ENCODE measurements at places on chromosomes 12 and 14. TPM values are rescaled to one million over a fixed set of nuclear protein-coding genes. Genes with fewer than 3 reads are reported as not detected.
A peak's percentile ranks its signal among the peaks of the same experiment; 100 is the strongest.

GRCh38 chr12:99966429-99966828 lies 18.3 kb downstream of the ANKS1B start:
- no peak for DNase-seq

DNA sequence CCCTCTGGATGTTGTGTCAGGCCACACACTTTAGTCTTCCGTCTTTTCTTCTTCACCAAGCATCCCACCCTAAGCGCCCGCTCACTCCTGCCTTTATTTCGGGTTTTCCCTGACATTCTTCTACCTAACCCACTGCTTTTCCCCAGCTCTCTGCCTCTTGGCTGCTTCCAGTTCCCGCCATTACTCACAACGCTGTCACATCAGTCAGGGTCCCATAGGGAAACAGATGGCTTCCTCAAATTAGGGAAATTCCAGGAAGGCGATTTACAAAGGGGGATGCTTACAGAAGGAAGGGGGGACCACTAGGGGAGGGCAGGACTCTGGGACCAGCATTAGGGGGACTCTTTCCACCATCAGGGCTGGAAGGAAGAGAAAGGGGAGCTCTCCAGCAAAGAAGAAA lies 9.2 kb upstream of the PPP1R13B start:
- DNase-seq: no peak

DNA sequence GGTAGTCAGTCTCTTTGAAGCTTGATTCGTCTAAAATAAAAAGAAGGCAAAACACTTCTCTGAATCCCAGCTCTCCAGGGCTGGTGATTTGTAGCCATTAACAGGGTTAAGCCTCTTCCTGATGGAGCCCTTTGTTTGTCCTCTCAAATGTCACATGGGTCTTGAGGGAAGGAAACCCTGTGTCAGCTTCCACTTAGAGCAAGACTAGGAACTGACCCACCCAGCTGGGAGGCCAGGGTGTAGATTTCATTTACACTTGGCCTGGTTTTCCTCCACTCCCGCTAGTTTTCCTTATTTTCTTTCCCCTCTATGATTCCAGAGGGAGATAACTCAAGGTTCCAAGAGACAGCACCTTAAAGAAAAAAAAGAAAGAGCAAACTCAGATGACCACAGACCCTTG lies 230.5 kb upstream of the EGLN3 start:
- DNase-seq: no peak

GRCh38 chr12:121468499-121468801 lies 68.5 kb downstream of the RNF34 start:
- no peak for DNase-seq

- no peak for DNase-seq
Observed at GRCh38 chr14:72104011-72104613, 171.9 kb downstream of the RGS6 start.

DNA sequence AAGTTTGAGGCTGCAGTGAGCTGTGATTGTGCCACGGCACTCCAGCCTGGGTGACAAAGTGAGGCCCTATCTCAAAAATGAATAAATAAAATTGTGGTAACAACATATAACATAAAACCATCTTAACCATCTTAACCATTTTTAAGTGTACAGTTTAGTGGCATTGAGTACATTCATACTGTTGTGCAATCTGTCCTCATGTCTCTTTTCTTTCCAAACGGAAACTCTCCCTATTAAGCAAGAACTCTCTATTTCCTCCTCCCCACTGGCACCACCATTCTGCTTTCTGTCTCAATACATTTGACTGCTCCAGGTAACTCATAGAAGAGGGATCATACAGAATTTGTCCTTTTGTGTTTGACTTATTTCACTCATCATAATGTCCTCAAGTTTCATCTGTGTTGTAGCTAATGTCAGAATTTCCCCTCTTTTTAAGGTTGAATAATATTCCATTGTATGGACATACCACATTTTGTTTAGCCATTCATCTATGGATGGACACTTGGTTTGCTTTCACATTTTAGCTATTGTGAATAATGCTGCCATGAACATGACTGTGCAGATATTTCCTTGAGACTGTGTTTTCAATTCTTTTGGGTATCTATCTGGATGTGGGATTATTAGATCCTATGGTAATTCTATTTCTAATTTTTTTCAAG lies 4.4 kb upstream of the MARK3 start:
- DNase-seq: no peak

GRCh38 chr12:3727877-3728632 lies 24.9 kb downstream of the CRACR2A start:
- no peak for DNase-seq

DNA sequence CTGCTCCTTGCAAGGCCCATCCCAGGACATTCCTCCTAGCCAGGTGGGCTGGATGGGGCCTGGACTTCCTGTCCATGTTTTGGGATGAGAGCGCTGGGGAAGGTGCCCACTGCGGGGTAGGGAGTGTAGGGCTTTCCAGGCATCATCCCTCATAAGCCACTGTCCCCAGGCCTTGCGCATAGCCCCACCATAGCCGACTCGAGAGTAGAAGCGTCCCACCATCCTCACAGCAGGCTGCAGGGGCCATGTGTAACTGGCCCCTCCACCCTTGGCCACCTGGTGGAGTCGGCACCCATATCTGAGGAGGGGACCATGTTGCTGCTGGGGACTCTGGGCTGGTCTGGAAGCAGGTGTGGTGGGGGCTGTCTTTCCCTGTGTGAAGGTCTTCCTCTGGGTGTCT lies 30.5 kb downstream of the SH2B3 start:
- no peak for DNase-seq

DNA sequence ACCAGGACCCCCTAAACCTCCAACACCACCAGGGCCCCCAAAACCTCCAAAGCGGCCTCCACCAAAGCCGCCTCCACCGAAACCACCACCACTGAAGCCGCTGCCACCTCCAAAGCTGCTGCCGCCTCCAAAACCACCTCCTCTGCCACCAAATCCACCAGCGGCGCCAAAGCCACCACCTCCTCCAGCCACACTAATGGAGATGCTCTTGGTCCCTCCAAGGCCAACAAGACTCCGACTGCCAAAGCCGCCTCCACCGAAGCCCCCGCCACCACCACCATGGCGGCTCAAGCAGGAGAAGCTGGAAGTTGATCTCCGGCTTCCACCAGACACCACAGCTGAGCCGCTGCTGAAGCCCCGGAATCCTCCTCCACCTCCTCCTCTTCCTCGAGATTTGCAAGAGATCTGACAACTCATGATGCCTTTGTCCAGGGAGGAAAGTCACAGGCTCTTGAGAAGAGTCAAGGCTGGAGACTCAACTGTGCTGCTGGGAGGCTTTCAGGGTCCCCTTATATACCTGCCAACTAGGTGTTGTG lies at the start of gene KRT2:
TSS of gene KRT2 (minus strand) at position 486 of the 536 bp plus-strand sequence. CDS start at position 417, 69 bp downstream.
- DNase-seq: no peak

DNA sequence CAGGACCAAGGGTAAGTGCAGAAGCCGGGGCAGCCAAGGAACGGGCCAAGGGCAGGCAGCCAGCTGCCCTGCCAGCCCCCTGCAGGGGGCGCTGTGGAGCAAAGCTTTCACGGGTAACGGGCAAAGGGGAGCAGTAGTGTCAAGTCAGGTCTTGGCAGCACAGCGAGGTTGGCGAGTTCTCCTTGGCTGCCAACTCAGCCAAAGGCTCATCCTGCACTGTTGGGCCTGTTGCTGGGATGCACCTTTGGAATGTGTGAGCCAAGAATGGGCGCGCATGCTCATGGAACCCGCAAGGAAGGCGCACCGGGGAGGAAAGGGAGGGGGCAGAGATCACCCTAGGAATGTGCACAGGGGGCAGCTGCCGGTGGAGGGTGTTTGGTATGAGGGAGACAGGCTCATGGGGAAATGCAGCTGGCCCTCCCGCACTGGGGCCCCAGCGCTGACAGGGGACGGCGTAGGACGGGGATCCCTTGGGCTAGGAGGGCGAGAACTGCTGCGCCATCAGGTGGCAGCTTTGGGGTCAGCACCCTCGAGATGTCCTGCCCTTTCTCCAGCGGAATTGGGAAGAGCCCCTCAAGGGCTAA lies 138.0 kb downstream of the ASCL4 start:
- peak; percentile 47 for DNase-seq

DNA sequence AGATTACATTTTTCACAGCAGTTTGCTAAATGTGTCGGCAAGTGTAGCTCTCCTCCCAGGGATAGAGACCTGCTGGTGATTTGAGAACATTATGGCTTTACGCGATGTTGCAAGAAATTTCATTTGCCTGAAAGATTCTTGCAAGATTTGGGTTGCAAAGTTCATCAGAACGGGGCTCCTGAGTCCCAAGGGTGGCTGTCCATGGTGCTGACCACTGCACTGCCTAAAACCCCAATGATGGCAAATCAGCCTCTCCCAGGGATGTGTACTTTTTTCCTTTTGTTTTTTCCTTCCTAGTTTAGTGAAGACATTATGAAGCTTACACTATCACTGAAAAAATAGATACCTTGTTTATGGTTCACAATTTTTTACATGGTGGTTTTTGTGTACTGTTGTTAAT lies 85.4 kb downstream of the WSCD2 start:
- DNase-seq: peak; percentile 33

DNA sequence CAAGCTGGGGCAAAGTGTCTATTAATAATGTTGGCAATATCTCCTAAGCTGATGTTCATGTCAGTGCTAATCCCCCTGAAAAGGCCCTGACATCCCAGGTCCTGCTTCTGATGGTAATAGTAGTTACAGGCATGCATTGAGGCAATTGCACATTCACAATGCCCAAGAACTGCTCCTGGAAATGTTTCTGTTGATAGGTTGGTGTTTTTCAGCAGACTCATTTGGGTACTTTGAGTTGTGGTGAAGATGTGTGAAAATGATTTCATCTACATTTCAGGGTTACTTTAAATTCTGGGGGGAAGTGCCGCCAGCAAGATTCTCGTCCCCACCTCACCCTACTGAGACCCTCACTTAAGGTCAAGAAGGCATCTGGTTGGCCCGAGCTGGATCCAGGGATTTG lies 92.9 kb downstream of the BBS10 start:
- no peak for DNase-seq

DNA sequence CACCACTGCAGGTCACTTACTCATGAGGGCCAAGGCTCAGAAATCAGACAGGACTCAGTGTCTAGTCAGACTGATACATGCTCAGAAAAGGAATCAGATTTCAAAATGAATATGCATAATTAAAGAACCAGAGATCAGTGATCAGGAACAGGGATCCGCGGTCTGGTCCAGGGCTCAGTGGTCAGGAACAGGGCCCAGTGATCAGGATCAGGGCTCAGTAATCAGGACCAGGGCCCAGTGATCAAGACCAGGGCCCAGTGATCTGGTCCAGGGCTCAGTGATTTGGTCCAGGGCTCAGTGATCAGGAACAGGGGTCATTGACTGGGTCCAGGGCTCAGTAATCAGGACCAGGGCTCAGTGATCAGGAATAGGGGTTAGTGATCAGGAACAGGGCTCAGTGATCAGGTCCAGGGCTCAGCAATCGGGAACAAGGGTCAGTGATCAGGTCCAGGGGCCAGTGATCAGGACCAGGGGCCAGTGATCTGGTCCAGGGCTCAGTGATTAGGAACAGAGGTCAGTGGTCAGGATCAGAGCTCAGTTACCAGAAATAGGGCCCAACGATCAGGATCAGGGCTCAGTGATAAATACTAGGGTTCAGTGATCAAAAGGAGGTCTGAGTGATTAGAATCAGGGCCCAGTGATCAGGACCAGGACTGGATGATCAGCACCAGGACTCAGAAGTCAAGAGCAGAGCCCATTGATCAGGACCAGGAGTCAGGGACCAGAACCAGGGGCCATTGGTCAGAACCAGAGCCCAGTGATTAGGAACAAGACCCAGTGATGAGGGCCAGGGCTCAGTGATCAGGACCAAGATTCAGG lies 175.3 kb downstream of the TMEM121 start:
- no peak for DNase-seq

DNA sequence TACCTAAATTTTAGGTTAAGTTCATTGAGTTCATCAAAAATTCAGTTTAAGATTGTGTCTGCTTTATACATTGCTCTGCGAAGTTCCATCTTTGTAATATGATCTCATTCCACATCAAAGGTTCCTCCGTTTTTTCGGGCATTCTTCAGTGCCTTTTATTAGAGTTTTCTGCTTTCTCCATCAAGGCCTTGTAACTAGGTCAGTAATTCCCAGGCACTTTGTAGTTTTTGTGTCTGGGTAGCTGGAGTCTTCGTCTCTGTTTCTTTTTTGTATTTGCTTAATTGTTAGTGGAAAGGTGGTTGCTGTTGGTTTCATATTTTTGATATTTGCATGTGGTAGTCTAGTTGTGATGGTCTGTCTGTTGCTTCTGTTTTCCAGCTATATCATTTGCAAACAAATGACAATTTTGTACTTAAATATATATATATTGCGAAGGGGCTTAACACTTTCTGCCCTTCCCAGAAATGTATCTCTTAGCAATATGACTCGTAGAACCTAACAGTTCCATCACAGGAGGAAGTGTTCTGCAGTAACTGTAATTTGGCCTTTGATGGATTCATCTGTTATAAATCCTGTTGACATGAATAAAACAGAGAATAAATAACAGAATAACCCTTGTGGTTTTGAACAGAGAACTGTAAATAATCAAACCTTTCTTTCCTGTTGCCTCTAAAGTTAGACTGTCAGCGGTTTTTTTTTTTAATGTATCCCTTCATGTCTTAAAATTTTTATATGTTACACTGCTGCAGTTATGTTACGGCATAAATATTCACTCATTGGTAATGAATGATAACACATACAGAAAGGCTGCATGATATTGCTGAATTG lies 88.4 kb upstream of the DYNC1H1 start:
- DNase-seq: no peak

DNA sequence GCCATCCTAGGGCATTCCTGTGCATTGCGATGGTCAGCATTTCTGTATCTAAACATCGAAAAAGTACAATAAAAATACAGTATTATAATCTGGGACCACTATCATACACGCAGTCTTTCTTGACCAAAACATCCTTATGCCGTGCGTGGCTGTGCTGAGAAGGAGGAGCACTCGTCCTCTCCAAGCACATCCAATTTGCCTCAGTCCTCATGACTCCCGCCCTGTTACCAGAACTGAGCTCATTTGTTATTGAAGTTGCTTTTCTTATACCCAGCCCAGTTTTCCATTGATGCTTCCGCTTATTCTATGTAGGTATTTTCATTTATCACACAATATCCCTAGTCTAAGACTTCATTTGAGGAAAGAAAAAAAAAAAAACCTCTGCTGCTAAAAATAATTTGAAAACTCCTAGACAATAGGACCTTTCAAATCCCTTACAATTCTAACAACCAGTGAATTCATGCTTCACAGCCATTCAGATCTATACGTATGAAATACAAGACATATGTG lies 236.9 kb upstream of the PLEKHG7 start:
- DNase-seq: no peak

GRCh38 chr12:79063258-79063657 lies 198.7 kb downstream of the SYT1 start:
- DNase-seq: no peak

GRCh38 chr14:76430017-76430416 lies 54.1 kb downstream of the ESRRB start:
- DNase-seq: no peak

DNA sequence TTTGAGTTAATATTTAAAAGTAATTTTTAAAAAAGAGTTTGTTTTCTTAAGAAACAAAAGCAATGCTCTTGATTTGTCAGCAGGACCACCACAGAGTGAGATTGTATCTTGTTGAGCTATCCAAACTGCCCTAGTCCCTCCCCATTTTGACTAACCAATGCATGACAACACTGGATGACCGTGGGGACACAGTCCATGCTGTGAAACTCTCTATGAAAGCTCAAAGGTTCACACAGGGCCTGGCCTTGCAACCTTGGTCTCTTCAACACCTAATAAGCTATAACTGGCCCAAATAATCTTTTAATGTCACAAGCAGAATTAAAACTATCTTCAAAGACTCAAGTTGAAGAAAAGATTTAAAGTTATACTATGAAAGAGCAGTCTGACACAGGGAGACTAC lies 13.5 kb downstream of the ETFRF1 start:
- DNase-seq: no peak

The CKAP4 gene
- total RNA-seq: 56.4 TPM

The FAM234B gene
- total RNA-seq: 3.7 TPM

The DPPA3 gene
- not detected for total RNA-seq

The C3AR1 gene
- total RNA-seq: 10.4 TPM

The CDKL1 gene
- 3.0 TPM for total RNA-seq

The MMP19 gene
- total RNA-seq: 11.1 TPM

The INHBC gene
- total RNA-seq: not detected

Data from left cardiac atrium (tissue), 4 donors.